ENCODE measurements at places on chromosomes 4 and X.

DNA sequence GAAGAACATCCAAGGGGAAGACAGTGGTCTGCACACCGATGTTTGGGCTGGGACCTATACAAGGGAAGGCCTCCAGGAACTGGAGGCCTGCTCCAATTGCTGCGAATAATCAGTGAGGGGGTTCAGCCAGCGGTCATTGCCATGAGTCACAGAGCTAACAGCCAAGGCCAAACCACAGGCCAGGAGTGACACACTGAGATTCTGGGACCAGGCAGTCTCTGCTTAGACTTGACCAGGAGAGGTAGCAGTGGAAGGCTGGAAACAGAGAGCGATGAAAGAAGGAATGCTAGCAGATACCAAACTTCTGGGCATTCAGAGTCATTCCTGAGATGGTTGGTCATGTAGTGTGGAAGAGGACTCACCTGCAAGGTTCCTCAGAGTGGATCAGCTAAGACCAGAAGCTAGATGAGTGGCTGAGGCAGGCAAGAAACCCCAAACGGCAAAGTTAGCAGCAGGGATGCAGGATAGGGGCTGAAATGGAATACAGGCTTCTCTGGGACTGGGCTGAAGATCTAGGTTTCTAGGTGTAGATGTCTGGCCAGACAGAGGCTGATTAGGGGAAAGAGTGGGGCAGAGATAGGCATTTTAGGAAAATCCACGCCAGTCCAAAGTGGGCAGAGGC is 54.7 kb downstream of the CNGA2 start:
- DNase-seq, result peak; percentile 27

DNA sequence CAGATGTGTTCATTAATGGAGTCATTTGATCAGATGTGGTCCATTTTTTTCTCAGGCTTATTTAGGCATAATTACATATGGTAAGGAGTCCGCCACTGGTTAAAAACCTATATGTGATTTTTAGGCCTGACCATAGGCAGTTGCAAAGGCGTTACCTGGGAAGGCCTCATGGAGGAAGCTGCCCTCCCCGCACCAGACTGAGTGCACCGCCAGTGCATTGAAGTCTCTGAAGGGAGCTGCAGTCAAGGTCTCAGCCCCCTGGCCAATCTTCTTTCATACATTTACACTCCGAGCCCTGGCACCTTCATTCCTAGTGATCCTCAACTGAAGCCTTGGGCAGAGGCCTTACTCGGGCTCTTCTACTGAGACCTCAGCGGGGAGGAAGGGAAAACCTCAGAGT is 898.2 kb upstream of the AGA start:
- no peak for DNase-seq

DNA sequence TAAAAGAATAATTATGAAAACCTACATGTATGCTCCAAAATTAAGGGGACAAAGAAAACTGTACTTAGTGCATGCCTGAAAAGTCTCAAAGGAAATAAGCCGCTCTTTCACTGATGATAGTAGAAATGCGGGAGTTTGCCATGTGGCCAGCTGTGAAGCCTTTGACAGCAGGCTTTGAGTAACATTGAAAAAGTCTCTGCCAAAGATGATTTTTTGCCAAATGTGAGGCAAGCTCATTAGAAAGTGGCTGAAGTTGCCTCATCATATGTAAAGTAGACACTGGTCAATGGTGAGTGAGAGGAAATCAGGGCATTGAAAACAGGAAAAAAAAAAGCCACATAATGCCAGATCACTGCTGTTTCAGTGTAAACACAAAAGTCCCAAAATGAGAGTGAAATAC is 2360.1 kb downstream of the PCDH7 start:
- DNase-seq, result no peak

DNA sequence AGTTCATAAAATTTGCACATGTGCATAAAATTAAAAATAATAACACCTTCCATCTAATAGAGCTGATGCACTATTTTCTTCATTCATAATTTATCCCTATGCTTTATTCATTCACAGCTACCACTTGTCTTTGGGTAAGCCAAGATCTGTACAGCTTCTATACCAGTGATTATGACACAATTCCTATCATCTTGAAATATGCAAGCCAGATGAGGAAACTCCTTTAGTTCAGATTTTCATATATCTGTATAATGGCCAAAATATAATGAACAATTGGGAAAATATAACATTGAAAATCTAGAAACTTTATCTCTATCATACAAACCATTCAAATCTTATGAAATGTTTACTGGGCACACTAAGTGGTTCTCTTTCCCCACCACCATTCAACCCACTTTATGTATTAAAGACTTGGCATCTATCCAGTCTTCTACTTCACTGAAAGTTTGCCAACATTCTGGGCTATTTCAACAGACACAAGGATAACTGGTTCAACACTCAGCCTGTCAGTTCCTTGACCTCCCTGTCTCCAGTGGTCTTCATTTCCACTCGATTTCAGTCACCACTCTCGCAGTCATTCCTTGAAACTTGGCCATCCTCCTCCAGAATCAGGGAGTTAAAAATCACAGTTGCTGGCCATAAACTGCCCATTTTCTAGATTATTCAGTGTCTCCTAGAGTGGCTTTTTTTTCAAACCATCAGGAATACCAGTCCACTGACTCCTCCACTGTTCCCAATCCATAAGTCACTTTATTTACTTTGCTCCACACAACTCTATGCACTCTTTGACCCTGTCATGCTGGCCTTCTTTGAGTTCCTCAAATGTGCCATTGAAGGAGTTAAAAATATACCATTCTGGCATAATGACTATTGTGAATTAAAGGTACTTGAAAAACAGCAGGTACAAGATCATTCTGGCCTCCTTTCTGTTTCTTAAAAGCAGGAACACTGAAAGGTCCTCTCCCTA is 85.5 kb downstream of the CAMK2D start:
- no peak for DNase-seq

- no peak for DNase-seq
Measured at GRCh38 chr4:156798438-156798837, 173.2 kb downstream of the PDGFC start.

GRCh38 chr4:71239365-71239764 is 99.5 kb upstream of the SLC4A4 start:
- no peak for DNase-seq

Data from COLO829 (cell line).